ENCODE measurements at places on chromosomes 6 and 20. TPM values are rescaled to one million over a fixed set of nuclear protein-coding genes. Genes with fewer than 3 reads are reported as not detected.

- no peak for DNase-seq
These were observed 576.1 kb upstream of the MARCKS start for GRCh38 chr6:113281014-113281413.

DNA sequence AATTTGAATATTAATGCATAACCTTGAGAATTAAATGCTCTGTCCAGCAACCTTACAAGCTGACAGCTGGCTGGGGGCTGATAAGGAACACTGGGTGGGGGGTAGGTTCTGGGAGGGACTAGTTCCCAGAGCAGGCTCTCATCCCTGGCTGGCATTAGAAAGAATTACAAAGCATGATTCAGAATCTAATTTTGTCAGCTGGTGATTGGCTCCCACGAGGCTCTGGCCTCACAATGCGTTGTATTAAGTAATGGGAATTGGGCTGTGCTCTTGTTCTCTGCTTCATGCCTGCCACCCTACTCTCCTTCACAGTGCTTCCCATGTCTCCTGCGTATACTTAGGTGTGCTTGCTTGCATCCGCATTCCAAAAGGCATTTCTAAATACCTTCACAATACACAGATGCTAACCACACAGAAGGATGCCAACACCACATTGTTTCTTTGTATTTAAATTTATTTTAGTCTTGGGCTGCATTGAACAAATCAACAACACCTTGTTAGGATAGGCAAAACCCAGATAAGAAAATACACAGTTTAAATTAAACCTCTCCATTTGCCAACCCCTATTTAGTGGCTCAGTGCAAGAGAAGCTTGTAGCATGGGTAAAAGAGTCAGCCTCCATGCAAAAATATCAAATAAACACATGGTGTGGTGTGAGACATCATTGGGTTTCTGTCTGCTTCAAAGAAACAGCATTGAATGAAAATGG, 434.5 kb upstream of the JAG1 start:
- DNase-seq, result no peak

DNA sequence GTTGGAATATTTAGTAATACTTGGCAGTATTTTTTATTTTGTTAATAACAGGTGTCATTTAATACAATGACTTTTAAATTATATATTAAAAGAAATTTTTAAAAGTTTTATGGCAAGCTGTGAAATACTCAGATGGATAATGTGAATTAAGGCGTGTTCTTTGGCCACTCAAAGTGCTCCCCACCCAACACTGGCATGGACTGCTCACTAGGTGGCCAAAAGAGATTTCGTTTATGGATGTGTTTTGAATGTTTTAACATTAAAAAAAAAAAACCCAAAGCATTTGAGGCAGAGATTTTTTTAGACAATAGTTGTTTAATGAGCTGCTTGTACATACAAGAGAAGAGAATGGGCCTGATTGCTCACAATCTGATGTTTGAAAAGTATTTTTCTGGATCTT, 86.5 kb downstream of the QKI start:
- DNase-seq, result no peak

DNA sequence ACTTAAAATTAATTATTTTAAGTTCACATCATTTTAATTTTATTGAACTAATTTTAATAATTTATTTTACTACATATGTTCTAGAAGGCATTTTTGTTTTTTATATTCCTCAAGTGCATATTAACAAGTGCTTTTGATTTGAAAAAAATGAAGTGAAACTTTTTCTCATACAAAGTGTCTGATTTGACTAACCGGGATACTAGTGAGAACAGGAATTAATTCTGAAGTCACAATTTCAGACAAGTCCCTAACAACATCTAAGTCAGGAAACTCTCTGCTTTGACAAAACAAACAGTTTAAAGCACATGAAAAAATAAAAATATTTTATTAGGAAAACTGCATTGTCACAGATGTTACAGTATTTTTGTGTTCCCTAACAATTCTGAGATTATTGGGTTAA, 1166.3 kb upstream of the CITED2 start:
- DNase-seq, result no peak

HLA-DRB1 gene
- 5.5 TPM for total RNA-seq

DNA sequence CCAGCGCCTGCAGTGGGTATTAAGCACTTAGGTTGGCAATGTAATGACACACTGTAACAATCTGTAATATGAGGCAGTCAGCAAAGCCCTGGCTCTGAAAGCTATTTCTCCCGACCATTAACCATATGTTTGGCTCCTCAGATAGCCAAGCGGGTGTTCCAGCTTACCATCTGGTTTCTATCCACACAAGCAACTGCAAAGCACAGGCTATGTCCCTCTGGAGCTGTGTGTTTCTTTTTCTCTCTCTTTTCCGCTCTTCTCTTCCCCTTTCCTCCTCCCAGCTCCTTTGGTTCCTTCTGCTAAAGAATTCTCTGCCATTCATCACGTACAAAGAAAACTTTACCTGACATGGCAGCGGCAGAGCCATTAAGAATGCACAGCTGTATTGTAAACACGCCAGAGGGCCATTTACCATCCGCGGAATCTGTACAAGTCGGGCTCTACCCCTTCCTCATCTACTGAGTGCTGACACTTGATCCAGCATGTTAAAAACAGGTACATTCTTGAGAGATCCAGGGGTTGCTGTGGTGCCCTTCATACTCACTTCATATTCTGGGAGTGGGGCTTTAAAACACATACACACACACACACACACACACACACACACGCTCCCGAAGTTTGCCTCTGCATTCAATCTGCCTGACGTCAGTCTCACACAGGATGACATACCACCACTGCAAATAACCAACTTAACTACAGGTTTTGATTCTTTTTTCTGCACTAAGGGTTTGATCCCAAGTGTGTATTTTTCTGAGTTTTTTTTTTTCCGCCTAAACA, 77.2 kb downstream of the BACH2 start:
- peak; percentile 91 for DNase-seq

- DNase-seq, result no peak
These were observed 253.5 kb downstream of the QKI start for GRCh38 chr6:163668061-163668426.

GRCh38 chr6:35080821-35081425, 60.2 kb downstream of the TCP11 start:
- no peak for DNase-seq

DNA sequence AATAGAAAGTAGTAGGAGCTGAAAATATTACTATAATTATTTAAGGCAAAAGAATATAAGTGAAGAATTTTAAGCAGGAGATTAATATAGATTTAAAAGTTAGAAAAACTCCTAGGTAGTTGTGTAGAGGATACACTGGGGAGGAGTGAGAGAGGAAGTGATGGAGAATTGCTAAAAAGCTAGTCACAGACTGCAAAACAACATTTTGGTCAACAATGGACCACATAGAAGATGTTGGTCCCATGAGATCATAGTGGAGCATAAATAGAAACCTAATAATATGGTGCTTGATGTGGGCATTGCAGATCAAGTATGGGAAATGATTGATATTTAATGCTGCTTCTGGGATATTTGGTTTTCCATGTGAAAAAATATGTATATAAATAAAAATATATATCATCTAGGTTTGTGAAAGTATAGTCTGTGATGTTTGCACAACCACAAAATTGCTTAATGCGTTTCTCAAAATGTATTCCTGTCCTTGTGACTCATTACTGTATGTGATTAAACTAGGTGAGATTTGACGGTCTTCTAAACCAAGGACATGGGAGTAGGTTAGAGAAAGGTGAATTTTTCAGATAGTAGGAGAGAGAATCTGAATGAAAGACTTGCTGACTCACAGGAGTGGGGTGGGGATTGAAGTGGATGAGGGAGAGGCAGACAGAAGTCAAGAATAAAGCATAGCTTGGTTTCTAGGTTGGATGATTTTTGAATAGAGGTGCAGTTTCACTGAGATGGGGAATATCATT, 174.0 kb downstream of the BCKDHB start:
- peak; percentile 2 for DNase-seq

DNA sequence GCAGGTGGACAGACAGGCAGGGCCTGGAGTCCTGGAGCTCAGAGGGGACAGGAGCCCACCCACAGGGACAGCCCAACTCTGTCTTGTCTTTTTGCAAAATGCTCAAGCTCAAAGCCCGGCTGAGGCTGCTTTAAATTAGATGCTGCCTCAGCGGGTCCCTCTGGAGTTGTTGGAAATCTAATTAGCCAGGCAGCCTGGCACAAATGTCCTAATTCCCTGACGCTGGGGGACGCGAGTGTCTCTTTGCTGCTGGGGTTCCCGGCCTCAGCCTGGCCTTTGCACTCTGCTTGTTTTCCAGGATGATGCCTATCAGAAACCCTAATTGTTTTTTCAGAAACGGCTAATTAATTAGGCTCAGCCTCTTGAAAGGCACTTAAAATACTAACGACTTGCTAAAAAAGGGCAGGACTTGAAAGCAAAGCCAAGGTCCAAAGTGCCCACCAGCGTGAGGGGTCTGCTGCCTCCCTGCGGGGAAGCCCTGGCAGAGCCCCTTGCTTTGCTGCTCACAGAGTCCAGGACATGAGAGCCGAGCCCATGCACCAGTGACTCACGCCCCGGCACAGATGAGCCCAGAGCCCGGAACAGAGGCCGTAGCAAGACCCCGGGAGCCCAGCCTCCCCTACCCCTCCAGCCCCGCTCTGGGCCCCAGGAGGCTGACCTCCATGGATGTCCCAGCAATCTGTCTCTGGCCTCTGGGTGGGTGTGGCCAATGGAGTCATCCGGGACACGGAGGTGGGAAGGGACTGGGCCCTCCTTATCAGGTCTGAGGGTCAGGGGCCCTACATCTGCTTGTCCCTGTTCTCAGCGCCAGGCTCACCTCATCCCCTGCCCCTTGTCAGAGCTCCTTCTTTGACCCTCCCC, 46.0 kb upstream of the BHLHE23 start:
- no peak for DNase-seq

NEURL2 gene
- 3.0 TPM for total RNA-seq

- no peak for DNase-seq
These were observed 19.0 kb upstream of the SLC16A10 start for GRCh38 chr6:111068109-111068865.

ITPR3 gene
- total RNA-seq, result 24.4 TPM

THBS2 gene
- total RNA-seq, result 90.8 TPM

ADGRF5 gene
- 0.20 TPM for total RNA-seq

- DNase-seq, result no peak
These were observed 773 bp upstream of the EPB41L2 start for GRCh38 chr6:131063764-131064272.

DNA sequence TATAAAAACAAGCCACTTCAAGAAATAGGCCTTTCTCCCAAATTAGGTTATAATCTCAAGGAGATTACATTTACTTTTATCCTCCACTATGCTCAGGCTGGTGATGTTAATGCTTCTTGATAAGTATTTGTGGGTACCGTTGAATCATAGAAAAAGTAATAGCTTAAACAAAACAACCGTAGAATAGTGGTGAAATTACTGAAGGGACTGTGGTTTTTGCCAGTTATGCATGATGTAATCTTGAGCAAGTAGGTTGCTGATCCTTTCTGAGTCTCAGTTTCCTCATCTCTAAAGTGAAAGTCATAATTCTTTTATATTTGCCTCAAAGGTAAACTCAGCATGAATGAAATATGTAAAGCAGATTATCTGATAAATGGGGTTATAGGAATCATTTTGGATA, 187.3 kb upstream of the JAG1 start:
- DNase-seq, result peak; percentile 42

- peak; percentile 89 for DNase-seq
These were observed 6.8 kb upstream of the MRPS10 start for GRCh38 chr6:42224222-42225028.

GRCh38 chr20:58963060-58963584, 17.9 kb upstream of the NELFCD start:
- DNase-seq, result no peak

GRCh38 chr6:158026901-158027589, 45.4 kb downstream of the SYNJ2 start:
- DNase-seq, result no peak

DNA sequence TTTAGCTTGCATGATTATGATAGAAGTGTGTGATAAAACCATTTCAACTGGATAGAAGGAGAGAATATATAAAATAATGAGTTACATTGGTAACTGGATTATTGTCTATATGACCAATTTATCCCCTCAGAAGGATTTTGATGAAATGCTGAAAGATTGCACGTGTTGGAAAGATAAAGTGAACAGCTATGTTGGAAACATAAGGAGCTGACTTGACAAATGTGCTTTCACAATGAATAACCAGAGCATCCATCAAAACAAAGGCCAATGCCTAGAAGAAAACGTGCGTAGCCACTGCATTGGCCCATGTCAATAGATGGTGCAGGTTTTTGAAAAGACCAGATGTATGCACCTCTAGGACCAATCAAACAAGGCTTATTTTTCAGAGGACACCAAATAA, 168.8 kb downstream of the TMEM200A start:
- DNase-seq, result no peak

DNA sequence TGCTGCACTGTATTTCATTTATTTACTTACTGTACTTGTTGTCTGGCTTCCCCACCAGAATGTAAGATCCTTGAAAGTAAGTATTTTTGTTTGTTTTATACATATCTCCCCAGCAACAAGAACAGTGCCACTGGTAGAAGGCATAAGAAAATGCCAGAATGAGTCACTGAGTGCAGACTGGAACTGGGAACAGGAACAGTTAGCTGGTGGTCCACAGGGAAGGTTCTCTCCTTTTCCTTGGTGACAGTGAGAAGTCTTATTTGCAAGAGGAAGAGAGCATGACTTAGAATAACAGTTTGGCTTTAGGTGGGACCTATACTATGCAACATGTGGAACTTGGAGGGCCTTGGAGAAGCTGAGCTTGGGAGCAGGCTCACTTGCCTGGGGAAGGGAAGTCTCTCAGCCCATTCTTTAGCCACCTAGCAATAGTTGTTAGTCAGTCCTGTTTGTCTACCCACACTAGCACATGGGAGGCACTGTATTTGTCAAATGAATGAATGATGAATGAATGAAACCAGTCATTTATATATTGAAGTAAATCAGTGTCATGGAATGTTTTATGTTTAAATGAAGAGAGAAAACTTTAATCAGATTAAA, 203.5 kb downstream of the KCNQ5 start:
- peak; percentile 13 for DNase-seq

- DNase-seq, result no peak
These were observed 374.1 kb downstream of the BCKDHB start for GRCh38 chr6:80480421-80481157.

SMOC2 gene
- total RNA-seq, result not detected

DNA sequence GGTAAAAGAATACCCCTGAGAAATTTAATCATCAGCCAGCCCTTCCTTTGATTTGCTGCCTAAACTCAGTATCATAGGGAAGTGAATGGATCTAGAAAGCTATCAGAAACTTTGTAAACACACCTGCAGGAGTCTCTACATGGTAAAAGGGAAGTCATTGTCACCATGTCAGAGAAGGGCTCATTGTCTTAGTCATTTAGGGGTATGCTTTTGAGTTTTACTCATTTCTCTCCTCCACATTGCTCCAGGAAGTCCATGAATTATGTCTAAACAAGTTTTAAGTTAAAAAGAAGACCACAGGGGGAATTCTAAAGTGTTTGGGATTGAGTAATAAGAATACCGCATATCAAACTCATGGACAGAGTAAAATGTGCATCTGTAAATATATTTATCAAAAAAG, 2.5 kb downstream of the SLC17A1 start:
- DNase-seq, result no peak
